Cardiac septum (tissue), 1 donor: ENCODE measurements at places on chromosomes 5 and 9. TPM values are rescaled to one million over a fixed set of nuclear protein-coding genes. Genes with fewer than 3 reads are reported as not detected.

- no peak for DNase-seq
Observed at GRCh38 chr5:158560170-158560569, 539.5 kb downstream of the EBF1 start.

The AUH gene
- 39.7 TPM for total RNA-seq

GRCh38 chr5:54883374-54884194, 101.8 kb downstream of the ESM1 start:
- no peak for DNase-seq

The LMX1B gene
- 0.62 TPM for total RNA-seq

GRCh38 chr5:177372910-177373309, 11.3 kb upstream of the SLC34A1 start:
- no peak for DNase-seq

- DNase-seq = no peak
Observed at GRCh38 chr9:120153258-120153657, 426.7 kb downstream of the CDK5RAP2 start.
